ENCODE measurements at places on chromosomes 5 and 9.

DNA sequence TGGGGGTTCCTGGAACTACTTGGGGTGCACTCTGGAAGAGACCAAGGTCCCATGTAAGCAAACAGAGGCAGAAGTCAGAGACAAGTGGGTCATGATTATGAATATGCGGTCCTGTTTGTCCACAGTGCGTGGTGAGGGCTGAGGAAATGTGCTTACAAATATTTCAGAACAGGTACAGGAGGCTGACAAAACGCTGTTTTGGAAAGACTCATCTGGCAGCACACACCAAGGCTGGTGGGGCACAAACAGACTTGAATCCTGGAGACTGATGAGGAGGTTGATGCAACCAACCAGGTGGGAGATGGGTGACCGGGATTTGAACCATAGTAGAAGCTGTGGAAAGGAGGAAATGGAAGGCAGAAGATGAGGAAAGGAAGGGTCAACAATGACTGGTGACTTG is 83.8 kb downstream of the ADRB2 start:
- no peak for DNase-seq

DNA sequence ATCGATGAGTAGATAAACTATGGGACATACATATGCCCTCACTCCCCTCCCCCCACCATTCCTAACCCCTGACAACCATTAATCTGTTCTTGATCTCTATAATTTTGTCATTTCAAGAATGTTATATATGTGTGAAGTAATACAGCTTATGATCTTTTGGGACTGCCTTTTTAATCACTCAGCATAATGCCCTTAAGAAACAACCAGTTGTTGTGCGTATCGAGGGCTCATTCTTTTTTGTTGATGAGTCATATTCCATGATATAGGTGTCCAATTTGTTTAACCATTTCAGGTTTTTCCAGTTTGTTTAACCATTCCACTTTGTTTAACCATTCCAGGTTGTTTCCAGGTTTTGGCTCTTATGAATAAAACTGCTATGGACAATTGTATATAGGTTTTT is 75.6 kb downstream of the ARHGEF28 start:
- no peak for DNase-seq

DNA sequence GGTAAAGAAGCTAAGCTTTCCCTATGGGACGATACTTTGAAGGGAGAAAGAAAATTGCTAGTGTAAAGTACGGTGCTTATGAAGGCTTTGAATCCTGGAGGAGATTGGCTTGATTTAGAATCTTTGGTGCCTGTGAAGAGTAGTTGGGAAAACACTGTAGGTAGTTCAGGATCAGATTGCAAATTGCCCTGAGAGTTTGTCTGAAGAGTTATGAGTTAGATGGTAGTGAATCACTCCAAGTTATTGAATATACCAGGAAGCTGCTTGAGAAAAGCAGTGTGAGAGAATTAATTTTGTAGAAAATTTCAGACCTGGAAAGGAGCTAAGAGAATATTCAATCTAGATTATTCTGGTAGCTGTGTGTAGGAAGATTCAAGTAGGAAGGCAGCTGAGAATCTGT is 11.5 kb downstream of the MAN2A1 start:
- DNase-seq, result no peak

- DNase-seq, result peak; percentile 2
Observed at GRCh38 chr9:124758061-124758460, 13.1 kb downstream of the NR6A1 start.

GRCh38 chr5:181050016-181050415 is 9.9 kb downstream of the BTNL9 start:
- no peak for DNase-seq

DNA sequence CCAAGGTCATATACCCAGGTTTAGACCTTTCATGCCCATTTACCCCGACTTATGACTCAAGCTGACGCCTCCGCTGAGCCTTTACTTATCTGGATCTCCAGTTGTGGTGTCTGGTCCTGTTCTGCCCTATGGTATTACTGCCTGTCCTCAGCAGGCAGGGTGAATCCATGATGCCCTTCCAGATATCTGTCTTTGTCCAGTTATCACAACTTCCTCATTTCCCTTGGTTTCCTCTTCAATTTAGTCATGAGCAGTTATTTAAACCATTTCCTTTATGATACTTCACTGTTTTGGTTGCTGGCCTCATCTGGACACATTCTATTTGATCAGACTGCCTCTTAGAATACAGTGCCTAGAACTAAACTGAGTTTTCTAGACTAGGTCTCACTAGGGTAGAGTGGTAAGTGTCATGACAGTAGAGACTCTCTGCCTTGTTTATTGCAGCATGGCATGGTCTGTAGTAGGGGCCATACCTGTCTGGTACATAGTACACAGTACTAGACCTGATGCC is 93.3 kb downstream of the MELK start:
- DNase-seq, result no peak

DNA sequence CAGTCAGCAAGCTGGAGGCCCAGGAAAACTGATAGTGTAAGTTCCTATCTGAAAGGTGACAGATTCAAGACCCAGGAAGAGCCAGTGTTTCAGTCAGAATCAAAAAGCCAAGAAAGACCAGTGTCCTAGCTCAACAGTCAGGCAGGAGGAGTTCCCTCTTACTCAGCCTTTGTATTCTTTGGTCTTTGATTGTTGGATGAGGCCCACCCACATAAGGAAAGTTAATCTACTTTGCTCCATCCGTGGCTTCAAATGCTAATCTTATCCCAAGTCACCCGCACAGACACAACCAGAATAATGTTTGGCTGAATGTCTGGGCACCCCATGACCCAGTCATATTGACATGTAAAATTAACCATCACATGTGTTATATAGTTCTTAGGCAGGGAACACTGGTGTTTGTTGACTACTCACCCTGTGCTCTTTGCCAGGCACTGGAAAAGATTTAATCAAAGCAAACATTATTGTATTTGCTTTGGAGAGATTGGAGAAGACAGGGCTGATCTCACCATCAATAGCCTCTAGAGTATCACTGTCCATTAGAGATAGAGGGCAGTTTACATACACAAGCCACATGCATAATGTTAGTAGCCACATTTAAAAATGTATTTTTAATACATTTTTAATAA is 96.3 kb upstream of the KCNN2 start:
- DNase-seq, result no peak

GRCh38 chr5:55904152-55904551 is 53.0 kb downstream of the IL31RA start:
- DNase-seq, result no peak

DNA sequence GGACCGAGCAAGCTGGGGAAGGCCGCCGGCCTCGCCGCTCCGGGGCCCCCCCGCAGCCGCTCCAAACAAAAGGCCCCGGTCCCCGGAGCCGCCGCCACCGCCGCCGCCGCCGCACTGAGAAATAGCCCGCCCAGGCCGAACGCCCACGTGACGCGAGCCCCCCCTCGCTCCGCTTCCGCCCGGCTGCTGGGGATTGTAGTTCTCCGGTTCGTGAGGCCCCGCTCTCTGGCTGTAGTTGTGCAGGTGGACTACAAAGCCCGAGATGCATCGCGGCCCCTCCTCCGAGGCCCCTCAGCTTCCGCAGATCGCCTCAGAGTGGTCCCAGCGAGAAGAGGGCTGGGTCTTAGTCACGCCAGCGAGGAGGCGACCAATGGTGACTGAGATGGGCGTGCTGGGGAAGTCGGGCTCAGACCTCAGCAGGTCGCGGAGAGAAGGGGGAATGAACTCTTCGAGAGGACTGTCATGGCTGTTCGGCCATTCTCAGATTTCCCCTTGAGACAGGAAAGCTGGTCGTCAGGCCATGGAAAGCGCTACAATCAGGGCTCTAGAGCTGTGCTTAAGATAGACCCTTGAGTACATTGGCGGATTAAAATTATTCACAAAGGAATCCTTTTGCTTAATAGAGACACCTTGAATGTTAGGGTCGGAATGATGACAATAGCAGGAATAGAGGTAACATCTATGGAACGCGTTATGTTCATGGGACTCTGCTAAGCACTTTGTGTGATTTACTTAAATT is 489 bp upstream of the PANK3 start:
- peak; percentile 98 for DNase-seq

DNA sequence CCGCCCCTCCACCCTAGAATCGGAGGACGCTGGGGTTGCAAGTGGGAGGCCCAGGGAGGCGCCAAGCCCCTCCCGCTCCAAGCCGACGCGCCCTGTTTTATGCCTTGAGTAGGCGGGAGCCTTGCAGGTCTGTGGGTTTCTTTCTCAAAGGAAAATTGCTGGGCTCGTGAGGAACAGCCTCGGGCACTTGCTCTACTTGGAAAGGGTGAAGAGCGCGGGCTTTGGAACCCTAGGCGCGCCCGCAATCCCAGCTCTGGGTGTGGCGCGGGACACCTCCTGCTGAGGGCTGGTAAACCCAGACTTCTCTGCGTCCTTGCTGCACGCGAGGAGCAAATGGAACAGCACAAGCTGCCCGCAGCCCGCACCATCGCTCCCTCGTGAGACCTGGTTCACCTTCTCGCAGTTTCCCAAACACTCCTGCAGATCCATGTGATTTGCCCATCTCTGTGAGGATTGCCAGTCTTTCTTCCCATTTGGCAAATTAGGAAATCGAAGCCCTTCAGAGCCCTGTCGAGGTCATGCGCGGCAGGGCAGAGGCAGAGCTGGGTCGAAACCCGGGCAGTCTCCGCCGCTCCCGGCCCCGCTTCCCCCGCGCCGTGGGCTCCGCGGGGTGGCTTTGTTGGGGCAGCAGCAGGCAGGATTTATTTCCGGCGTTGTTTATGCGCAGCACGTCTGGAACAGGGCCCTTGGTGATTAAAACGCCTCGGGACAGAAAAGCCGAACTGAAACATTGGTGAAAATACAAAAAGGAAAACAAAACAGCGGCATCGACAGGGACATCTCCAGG is 98.4 kb upstream of the CPLX2 start:
- no peak for DNase-seq

GRCh38 chr5:98175474-98175873 is 598.0 kb upstream of the RGMB start:
- DNase-seq, result no peak

GRCh38 chr5:13998254-13998653 is 53.8 kb upstream of the DNAH5 start:
- DNase-seq, result no peak

GRCh38 chr9:72951520-72952380 is 1.1 kb downstream of the ALDH1A1 start:
- DNase-seq, result no peak

GRCh38 chr9:100351508-100351907 is 1.2 kb downstream of the TEX10 start:
- DNase-seq, result no peak

DNA sequence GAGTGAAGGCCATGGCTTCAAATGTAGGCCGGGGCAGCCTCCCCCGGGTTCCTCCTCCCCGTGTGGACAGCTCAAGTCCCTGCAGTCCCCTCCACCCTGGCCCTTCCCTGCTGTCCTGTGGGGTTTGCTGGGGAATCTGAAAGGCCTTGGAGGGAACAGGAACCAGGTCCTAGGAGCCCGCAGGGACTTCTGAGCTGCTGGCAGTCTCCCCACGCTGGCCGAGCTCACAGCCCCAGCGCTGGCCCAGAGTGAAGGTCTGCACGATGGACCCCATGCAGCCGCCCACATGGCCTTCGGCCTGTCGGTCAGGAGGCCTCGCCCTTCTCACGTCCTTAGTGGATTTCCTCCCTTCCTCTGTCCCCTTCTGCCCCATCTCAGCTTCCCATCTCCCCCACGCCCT is 25.7 kb upstream of the NOTCH1 start:
- DNase-seq, result no peak

GRCh38 chr5:153796527-153796926 is 242.2 kb downstream of the FAM114A2 start:
- no peak for DNase-seq

GRCh38 chr5:80223561-80223960 is 32.3 kb downstream of the SERINC5 start:
- DNase-seq, result no peak

DNA sequence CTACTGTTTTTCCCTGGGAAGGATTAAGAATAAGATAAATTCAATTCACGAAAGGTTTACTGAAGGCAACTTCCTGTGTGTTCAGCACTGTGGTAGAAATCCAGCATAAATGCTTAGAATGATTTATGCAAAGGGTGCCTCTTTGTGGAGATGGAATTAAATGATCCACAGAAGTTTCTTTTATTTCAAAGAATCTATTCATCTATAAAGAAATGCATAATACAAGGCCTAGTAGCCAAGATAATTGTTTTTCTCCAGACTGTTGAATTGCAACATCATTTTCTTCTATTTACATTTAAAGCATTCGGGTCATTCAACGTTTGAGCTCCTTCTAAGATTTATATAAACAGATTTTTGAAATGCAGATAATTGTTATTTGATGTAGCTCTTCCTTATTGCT is 138.8 kb upstream of the NFIL3 start:
- DNase-seq, result no peak

DNA sequence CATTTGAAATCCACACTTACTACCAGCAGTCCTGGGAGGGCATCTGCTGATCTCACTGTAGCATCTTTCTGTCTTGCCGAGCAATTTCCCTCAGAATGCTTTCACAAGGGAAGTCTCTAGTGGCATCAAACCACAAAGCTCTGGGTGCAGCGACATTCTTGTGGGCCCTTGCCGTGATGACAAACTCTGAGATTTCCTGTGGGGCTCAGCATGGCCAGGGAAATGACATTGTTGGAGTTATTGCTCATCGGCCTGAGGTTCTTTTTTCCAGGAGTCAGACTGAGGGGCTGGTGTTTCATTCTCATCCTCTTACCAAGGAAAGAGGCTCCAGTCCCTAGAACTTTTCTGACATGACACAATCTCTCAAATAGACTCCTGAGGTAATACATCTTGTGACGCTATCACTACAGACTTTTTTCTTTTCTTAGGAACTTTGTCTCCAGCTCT is 51.4 kb downstream of the PFDN1 start:
- DNase-seq, result peak; percentile 65

DNA sequence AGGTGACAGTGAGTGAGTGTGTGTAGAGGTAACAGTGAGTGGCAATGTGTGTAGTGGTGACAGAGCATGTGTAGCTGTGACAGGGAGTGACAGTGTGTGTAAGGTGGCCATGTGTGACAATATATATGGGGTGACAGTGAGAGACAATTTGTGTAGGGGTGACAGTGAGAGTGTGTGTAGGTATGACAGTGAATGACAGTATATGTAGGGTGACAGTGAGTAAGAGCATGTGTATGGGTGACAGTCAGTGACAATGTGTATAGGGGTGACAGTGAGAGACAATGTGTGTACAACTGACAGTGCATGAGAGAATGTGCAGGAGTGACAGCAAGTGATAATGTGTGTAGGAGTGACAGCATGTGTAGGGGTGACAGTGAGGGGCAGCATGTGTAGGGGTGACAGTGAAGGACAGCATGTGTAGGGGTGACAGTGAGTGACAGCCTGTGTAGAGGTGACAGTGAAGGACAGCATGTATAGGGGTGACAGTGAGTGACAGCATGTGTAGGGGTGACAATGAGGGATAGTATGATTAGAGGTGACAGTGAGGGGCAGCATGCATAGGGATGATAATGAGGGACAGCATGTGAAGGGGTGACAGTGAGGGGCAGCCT is 10.1 kb upstream of the GAPT start:
- no peak for DNase-seq

DNA sequence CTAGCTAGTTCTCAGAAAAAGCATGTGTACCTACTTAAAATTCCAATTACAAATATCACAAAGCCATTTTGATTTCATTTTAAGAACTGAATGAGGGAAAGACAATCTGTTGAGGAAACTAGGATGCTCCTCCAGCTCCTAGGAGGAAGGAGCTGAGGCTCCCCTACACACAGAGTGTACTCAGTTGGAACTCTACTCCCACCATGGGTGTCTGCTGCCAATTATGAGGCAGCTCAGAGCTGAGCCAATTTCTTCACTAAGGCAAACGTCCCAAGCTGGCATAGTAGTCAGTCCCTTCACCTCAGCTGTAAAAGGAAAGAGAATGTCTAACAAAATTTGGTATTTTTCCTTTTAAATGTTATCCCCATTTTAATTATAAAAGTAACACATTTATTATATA is 300.0 kb upstream of the TRPC7 start:
- DNase-seq, result no peak

- DNase-seq, result no peak
Observed at GRCh38 chr9:28774433-28775235, 1201.4 kb upstream of the C9orf72 start.
